ENCODE measurements at places on chromosomes 7 and 10.

GRCh38 chr7:6730343-6730633 is 23.5 kb upstream of the ZNF12 start:
- no peak for DNase-seq

DNA sequence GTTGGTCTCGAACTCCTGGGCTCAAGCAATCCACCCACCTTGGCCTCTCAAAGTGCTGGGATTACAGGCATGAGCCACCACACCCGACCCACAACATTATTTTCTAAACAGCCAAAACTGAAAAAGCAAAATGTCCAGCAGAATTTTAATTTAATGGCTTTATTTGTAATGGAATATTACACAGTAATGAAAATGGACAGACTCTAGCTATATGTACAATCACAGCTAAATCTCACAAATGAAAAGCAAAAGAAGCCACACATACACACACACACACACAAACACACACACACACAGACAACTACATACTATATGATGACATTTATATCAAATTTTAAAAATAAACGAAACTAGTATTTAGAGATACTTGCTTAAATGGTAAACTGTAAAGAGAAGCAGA is 18.7 kb downstream of the ARHGAP19 start:
- DNase-seq = no peak

- DNase-seq = no peak
These were observed 56.0 kb downstream of the ELMO1 start for GRCh38 chr7:37392673-37393017.

DNA sequence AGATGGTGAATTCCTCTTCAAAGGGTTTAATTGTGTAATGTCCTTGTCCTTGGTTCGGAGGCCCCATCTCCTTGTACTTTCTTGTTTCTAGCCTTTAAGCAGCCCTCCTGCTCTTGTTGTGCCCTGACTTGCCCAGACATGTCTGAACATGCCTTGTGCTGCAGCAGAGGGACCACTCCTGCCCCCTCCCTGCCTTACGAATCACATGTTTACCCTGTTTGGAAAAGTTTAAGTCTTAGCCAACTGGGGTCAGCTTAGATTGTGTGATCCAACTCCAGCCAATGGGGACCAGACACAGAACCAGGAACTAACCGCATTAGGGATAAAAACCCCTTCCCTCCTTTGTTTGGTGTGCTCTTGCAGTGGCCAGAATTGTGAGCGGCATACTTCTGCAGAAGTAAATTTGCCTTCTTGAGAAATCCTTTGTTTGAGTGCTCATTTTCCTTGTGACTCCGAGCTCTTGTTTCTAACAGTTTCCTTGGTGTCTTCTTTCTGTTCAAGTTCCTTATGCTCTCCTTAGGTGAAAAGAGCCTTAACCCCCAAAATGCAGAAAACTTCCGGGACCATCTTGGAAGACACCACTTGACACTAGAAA is 29.4 kb downstream of the CLRN3 start:
- DNase-seq = no peak

GRCh38 chr7:79241288-79242060 is 212.0 kb downstream of the MAGI2 start:
- no peak for DNase-seq

GRCh38 chr7:124701955-124702354 is 63.6 kb downstream of the GPR37 start:
- no peak for DNase-seq

DNA sequence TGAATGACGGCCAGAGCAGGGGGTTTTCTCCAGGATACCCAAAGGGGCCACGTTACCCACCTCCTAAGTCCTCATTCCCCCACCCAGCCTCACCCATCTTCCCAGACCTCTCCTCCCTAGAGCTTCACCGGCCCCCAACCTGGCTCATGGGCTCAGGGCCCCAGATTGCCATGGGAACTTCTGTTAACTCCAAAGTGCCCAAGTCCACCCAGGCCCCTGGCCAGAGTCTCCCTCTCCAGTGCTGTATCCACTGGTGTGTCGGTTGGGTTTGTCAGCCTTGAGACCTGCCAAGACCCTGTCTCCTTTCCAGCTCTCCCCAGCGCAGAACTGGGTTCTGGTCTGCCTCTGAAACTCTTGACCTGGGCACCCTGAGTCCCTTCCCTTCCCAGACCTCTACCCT is 37.1 kb upstream of the ZMIZ2 start:
- DNase-seq = no peak

DNA sequence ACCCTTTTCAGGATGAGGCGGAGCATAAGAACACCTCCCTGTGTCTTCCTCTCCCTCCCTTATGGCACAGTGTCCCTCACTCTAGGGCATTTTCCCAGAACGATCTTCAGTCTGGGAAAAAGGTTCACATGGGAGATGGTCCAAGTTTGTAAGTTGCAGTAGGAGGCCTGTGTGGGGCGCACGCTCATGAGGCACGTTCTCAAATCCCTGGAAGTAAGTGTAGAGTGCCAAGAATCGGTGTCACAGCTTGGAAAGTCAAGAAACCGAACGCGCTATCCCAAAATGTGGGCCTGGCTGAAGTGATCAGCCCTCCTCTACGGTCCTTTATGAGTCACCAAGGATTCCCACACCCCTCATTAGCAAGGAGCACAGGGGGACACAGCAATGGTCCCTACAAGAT is 23.9 kb upstream of the SMARCD3 start:
- no peak for DNase-seq

DNA sequence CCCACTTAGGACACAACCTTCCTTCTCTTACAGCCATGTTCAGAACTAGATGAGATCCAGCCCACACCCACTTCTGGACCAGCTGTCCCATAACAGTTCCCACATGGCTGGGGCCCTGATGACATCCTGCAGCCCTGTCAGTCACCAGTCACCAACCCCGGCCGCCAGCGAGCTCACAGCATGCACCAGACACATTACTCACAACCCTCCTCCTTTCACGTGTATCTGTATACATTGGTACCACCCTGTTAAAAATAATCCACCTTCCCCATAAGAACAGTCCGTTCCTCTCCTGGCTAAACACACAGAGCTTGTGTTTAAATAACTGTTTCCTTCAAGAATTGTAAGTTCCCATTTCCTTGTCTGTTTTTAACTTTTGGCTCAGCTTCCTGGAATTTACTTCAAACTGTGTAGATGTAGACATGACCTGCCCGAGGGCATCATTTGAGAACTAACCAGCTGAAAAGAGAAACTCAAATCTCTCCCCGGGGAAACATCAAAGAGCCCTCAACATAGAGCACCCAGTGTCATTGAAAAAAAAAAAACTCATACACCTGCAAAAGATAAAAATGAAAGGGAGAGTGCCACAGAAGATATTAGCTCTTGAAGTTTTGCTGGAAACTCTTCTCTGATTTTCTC is 26.0 kb upstream of the PRLHR start:
- DNase-seq = no peak

GRCh38 chr7:100476101-100476780 is 2.8 kb downstream of the TSC22D4 start:
- DNase-seq = no peak

DNA sequence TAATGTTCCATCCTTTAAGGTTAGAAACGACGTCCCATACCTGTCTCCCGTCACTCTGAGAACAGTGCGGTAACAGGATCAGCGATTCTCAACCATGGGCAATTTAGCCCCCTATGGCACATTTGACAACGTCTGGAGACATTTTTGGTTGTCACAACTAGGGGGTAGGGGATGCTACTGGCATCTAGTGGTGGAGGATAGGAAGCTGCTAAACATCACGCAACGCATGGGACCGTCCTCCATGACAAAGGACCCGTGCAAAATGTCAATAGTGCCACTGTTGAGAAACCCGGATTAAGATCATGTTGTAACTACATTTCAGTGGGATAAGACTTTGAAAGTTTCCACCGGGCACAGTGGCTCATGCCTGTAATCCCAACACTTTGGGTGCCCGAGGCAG is 5.0 kb upstream of the PAXIP1 start:
- no peak for DNase-seq

GRCh38 chr7:36911788-36912187 is 187.5 kb upstream of the AOAH start:
- no peak for DNase-seq

GRCh38 chr7:957418-958220 is 3.1 kb upstream of the ADAP1 start:
- DNase-seq = no peak

- DNase-seq = no peak
These were observed 14.3 kb downstream of the CHST3 start for GRCh38 chr10:71978476-71978875.

- DNase-seq = no peak
These were observed 17.2 kb upstream of the SLK start for GRCh38 chr10:103949728-103950127.

DNA sequence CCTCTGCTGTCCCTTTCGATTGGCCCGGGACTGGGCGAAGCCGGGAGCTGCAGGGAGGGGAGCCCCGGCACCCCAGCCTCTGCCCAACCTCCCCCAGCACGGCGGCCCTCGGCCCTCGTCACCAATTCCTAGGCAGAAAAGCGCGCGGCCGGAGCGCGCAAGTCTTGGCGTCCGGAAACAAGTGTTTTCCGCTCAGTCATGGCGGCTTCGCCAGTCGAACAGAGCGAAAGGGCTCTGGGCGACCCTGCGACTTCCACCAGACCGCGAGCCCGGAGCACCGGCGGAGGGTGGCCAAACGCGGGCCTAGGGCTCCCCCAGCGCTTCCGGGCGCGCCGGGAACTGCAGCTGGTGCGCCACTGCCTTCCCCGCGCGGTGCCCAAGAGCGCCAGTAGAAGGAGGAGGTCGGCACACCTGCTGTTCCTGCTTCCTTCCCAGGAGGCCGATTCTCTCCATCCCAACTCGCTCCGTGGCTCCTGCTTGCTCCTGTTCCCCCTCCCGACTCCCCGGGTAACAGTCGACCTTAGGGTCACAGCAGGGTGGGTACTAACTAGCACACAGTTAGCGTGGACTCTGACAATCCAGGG is 729.9 kb downstream of the ZWINT start:
- DNase-seq = peak; percentile 72

DNA sequence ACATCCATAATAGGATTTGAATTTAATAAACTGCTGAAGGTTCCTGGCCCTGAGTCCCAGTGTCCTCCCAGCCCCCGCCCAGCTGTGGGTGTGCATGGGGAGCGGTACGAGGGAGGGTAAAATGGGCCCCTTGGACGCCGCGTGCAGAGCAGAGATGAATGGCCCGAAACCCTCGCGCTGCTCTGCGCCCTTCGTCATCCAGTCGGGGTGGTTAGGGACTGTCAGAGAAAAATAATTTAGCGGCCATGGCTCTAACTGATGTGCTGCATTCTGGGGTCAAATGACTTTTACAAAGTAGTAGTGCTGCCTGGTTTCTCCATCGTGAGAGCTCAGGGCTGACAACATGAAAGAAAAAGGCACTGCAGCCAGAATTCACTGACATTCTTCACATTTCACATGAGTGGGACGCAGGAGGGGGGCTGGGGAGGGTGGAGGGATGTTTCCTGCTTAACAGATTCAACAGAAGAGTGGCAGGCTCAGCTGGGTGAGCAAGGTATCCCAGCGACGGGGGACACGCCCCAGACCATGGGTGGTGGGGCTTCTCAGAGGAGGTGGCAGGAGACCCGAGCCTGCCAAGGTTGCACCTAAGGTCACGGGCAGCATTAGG is 304.5 kb downstream of the WDR37 start:
- DNase-seq = peak; percentile 48

DNA sequence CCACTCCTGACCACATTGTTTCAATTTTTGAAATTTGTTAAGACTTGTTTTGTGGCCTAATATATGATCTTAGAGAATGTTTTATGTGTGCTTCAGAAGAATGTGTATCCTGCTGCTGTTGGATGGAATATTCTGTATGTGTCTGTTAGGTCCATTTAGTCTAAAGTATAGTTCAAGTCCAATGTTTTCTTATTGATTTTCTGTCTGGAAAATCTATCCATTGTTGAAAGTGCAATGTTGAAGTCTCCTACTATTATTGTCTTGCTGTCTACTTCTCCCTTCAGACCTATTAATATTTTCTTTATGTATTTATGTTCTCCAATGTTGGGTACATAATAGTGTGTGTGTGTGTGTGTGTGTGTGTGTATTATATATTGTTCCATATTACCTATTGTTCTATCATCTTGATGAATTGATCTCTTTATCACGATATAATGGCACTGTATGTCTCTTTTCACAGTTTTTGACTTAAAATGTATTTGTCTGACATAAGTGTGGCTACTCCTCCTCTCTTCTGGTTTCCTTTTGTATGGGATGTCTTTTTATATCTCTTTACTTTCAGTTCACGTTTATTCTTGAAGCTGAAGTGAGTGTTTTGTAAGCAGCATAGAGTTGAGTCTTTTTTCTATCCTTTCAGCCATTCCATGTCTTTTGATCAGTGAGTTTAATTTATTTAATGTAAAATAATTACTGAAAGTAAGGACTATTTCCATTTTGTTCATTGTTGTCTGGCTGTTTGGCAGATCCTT is 61.3 kb downstream of the AKR1D1 start:
- DNase-seq = no peak

DNA sequence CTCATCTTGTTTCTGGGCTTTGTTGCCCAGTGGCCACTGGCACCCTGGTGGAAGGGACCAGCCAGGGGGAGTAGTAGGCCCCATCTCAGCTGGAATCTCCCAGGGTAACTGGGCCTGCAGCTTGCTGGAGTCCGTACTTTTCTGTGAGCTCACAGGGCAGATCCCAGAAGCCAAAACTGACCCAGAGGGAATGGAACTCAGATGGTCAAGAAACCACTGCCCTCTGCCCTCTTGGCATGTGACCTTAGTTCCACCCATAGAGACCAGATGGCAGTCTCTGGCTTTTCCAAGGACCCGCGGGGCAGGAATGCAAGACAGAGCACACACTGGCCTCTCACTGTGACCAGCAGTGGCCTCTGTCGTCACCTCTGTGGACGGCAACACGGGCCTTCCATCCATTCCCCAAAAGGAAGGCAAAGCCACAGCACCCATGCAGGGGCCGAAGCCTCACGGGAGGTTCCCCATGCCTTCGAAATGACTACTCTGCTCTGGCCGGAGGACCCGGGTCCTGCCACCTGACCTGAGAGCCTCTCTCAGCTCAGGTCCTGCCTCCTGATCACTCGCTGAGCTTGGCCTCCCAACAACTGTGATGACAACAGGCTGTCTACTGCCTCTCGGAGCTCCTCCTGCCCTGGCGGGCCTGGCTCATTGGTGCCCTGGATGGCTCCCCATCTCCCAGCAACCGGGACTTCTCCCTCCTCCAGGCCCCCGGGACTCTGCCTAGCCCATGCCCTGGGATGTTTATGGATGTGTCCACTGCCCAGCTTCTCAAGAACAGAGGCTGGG is 29.9 kb downstream of the MYL10 start:
- no peak for DNase-seq

- no peak for DNase-seq
These were observed 44.9 kb downstream of the POLR1F start for GRCh38 chr7:19663816-19664462.

DNA sequence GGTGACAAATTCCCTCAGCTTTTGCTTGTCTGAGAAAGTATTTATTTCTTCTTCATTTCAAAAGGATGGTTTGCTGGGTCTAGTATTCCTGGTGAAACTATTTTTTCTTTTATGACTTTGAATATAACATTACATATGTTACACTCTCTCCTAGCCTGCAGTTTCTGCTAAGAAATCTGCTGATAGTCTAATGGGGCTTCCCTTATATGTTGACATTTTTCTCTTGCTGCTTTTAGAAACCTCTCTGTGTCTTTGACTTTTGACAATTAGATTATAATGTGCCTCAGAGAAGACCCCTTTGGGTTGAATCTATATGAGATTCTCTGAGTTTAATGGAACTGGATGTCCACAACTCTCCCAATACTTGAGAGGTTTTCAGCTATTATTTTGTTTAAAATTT is 33.8 kb upstream of the SRI start:
- DNase-seq = no peak

GRCh38 chr10:6195376-6195775 is 7.4 kb upstream of the PFKFB3 start:
- DNase-seq = no peak

GRCh38 chr10:74589226-74589673 is 237.2 kb upstream of the KAT6B start:
- DNase-seq = peak; percentile 84

Measured in right hindlimb (tissue), 1 donor.